ENCODE measurements at places on chromosomes 5 and 9. TPM values are rescaled to one million over a fixed set of nuclear protein-coding genes. Genes with fewer than 3 reads are reported as not detected.

DNA sequence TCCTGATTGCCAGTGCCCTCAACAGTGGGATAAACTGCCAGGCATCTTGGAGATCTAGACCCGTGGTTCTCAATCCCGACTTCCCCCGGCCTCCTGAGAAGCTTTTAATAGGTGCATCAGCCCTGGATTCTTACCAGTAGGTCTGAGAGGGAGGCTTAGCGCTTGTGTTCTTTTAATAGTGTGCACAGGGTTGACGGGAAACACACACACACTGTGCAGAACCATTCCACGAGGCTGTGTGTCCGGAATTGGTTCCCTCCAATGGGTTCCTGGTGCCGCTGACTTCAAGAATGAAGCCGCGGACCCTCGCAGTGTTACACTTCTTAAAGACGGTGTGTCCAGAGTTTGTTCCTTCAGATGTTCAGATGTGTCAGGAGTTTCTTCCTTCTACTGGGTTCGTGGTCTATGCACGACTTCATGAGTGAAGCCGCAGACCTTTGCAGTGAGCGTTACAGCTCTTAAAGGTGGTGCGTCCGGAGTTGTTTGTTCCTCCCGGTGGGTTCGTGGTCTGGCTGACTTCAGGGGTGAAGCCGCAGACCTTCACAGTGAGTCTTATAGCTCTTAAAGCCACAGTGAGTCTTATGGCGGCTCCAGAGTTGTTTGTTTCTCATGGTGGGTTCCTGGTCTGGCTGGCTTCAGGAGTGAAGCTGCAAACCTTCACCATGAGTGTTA lies 46.6 kb upstream of the PRSS3 start:
- no peaks in the 10 kb centered on the region for H3K4me1 ChIP-seq
- no peak overlapping the region for H3K27ac ChIP-seq
- no peaks in the 10 kb centered on the region for H3K36me3 ChIP-seq
- no peak for DNase-seq
- H3K27me3 ChIP-seq: peaks cover 24% of the 10 kb centered on the region
- no peak overlapping the region for H3K4me3 ChIP-seq

DNA sequence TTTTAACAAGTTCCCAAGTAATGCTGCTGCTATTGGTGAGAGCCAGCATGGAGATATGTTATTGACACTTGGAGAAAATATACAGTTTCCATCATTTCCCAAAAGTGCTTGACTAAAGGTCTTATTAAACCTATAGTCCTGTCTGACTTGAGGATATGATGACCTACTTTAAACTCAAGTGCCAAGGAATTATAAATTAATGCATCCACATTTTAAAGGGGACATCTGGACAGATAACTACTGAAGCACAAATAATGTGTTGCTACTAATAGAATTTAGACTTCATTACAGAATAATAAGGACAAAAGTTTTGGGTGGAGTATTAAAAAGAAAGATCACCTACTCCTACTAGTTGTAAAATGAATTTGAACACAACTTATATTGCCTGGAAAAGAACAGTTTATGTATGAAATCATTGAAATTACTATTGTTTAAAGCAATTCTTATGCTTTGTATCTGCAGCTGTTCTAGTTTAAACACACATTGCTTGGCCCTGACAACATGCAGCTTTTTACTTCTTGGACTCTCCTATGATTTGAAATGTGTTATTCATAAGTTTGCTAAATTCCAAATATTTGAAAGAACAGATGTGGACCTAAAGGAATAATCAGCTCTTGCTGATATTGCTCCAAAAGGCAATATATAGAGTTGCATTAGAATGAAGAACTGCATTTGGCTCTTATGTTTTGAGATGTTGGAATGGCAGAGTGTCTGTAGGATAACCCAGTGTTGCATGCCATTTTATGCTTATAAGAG lies 73.4 kb downstream of the SGCD start:
- no peak overlapping the region for H3K27ac ChIP-seq
- no peak overlapping the region for H3K4me3 ChIP-seq
- H3K27me3 ChIP-seq: no peaks in the 10 kb centered on the region
- no peak for DNase-seq
- H3K4me1 ChIP-seq: no peaks in the 10 kb centered on the region

- H3K4me3 ChIP-seq: no peak overlapping the region
- no peaks in the 10 kb centered on the region for H3K36me3 ChIP-seq
- DNase-seq: no peak
- H3K4me1 ChIP-seq: peaks cover 25% of the 10 kb centered on the region
- no peak overlapping the region for H3K27ac ChIP-seq
Observed at GRCh38 chr9:133990366-133991213, 1.5 kb downstream of the VAV2 start.

PTPA gene
- 16.7 TPM for polyA plus RNA-seq

ELP1 gene
- polyA plus RNA-seq: 16.4 TPM

SLC36A2 gene
- not detected for polyA plus RNA-seq

BAAT gene
- not detected for polyA plus RNA-seq
